ENCODE measurements at places on chromosomes 3 and 15. TPM values are rescaled to one million over a fixed set of nuclear protein-coding genes. Genes with fewer than 3 reads are reported as not detected.

Gene BUB1B
- 126 TPM for total RNA-seq

Gene RARB
- 37.4 TPM for total RNA-seq

Gene AQP9
- total RNA-seq, result not detected

GRCh38 chr15:49164865-49165264 is 5.2 kb upstream of the GALK2 start:
- DNase-seq, result no peak

- DNase-seq, result no peak
Observed at GRCh38 chr3:172286548-172287148, 161.6 kb downstream of the GHSR start.

- DNase-seq, result peak; percentile 54
Observed at GRCh38 chr15:51382787-51383186, 41.3 kb downstream of the GLDN start.

GRCh38 chr15:78397382-78397781 is 40.6 kb upstream of the IREB2 start:
- no peak for DNase-seq

DNA sequence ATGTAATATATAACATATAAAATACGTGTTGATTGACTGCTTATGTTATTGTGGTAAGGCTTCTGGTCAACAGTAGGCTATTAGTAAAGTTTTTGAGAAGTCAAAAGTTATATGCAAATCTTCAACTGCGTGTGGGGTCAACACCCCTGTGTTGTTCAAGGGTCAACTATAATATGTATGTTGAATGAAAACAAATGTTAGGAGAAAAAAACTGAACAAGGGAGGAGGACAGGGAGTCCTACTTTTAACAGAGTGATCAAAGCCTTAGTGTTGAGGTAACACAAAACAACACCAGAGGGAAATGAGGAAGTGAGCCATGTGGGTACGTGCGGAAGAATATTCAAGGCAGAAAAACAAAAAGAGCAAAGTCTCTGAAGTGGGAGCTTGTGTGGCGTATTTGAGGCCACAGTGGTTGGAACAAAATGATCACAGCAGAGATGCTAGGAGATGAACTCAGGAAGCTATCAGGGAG is 62.5 kb downstream of the SFMBT1 start:
- no peak for DNase-seq

DNA sequence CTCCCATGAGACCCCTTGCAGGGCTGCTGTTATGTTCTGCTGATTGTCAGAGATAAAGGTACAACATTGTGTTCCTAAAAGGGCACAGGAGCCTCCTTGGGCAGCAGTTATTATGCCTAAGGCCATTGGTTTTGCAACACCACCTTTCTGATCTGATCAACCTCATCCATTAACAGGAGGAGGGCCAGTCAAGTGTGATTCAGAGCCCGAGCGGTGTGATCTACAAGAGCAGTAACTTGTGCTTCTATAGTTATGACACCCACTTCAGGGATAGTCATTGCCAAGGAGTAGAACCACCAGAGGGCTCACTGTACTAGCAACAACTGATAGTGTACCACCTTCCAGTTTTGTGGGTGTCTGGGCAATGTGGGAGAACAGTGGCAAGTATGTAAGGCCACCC is 1457.9 kb upstream of the CADM2 start:
- no peak for DNase-seq

DNA sequence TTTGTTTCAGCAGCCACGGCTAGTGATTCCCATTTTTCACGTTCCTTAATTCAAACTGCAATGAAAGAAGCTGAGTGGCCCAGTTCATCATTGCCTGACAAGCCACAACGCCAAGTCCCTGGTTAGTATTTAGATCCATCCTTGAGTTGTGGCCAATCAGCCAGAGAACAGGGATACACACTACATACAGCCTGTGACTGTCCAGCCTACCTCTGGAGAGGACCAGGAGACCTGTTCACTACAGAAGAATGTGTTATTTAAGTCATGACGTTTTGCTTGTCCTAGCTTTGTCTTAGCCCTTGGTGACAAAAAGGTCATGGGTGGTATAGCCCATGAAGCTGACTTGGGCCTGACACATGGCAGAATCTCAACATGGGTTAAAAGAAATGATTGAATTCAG is 2.7 kb upstream of the TPM1 start:
- DNase-seq, result no peak

DNA sequence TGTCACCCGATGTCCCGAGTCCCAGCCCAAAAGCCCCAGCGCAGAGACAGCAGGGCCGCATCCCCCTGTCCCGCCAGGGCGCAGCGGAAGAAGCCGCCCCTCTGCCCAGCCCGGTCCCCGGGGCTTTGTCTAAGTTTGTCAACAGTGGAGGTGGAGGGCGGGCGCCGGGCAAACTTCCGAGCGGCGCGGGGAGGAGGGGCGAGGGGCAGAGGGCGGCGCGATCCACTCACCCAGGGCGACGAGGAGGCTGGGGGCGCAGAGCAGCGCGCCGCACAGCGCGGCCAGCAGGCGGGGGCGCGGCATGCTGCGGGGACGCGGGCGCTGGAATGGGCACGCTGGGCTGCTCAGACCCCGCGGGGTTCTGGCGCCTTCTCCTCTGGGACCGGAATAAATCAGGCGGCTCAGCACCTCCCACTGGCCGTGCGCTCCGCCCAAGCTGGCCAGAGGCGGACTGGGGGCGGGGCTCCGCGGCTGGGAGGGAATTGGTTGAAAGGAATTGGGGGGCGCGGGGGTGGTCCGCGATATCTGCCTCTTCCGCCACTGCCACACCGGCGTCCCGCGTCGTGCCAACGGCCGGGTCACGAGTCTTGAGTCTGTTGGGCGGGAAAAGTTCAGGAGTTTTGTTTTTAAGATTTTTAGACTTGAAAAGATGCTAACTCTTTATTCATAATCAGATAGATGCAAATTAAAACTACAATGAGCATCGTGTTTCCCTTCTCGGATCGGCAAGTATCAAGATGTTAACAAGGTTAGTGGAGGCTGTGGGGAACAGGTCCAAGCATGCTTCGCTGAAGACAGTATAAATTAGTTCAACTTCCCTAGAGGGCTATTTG is at the start of gene MFGE8:
TSS of gene MFGE8 (minus strand) at position 363 of the 833 bp plus-strand sequence. CDS start at position 303, 60 bp downstream.
- peak; percentile 70 for DNase-seq

GRCh38 chr3:125006291-125006731 is 49.5 kb downstream of the HEG1 start:
- no peak for DNase-seq

DNA sequence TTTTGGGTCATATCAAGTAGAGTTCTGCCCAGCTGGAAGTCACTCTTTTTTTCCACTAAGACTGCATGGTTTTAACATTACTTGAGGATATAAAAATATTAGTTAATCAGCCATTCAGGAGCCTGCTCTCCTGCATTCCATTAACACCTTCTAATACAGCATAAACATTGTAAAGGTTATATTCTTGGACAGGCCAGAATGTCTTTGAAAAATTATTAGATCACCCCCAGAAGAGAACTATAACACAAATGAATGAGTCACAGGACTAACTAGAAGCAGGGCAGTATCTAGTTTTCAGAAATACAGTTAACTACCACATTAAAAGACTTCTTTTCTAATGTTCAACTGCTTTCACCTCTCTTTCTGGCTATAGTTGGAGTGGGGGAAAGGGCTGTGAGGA is 80.9 kb downstream of the THBS1 start:
- DNase-seq, result no peak

- DNase-seq, result peak; percentile 87
Observed at GRCh38 chr3:184171562-184171961, 3.1 kb upstream of the AP2M1 start.

DNA sequence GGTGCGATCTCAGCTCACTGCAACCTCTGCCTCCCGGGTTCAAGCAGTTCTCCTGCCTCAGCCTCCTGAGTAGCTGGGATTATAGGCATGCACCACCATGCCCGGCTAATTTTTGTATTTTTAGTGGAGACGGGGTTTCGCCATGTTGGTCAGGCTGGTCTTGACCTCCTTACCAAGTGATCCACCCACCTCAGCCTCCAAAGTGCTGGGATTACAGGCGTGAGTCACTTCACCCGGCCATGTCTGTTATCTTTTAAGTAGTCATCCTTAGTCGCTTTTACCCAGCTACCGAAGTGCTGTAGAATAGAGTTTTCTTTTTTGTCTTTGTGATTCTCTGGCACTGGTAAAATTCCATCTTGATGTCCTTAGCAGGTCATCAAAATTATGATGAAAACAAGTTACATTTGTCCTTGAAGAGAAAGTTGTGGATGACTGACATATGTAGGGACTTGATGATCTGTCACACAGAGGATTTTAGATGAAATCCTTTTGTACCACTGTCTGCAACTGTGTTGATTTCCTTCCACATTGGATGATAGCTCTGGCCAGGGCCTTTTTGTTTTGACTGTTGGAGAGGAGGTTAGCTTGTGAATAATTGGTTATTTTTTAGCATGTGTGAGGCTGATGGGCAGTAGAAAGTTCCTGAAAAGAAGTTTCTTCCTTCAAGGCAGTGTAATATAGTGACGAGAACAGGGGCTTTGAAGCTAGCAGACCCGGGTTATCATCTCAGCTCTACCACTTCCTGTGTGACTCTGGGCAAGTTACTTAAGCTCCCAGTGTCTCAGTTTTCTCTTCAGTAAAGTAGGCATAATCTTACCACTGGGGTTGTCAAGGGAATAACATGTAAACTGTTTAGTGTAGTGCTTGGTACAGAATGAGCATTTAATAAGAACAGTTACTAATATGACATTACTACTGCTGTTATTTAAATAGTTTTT is 18.8 kb downstream of the ATG7 start:
- peak; percentile 84 for DNase-seq

DNA sequence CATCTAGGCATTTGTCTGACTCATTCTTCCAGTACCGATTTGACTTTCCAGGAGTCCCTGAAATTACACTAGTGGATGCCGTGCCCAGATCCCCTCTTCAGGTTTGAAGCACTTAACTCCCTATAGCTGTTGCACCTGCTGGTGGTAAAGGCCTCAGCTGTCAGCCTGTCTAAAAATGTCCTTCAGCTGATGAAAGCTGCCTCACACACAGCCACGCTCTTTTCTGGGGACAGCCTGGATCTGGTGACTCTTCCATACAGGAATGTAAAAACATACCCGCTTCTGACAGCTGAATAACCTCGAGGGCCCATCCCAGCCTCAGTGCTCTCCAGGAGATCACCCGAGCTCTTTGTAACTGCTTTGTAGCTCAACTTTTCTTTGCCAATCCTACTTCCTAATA is 534.1 kb upstream of the GRM7 start:
- DNase-seq, result no peak

DNA sequence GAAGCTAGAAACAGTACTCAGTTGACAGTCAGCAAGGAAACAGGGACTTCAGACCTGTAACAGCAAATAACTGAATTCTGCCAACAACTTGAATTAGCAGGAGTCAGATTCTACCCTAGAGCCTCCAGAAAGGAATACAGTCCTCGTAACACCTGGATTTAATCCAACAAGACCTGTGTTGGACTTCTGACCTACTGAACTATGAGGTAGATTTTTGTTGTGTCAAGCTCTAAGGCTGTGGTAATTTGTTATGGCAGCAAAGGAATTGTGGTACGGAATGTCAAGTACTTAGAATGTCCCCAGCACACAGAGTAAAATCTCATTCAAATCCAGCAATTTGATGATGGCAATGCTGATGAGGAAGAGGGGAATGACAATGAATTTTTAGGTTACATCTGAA is 234.1 kb downstream of the LRRN1 start:
- DNase-seq, result no peak

GRCh38 chr3:66989860-66990696 is 8.0 kb upstream of the KBTBD8 start:
- peak; percentile 62 for DNase-seq

DNA sequence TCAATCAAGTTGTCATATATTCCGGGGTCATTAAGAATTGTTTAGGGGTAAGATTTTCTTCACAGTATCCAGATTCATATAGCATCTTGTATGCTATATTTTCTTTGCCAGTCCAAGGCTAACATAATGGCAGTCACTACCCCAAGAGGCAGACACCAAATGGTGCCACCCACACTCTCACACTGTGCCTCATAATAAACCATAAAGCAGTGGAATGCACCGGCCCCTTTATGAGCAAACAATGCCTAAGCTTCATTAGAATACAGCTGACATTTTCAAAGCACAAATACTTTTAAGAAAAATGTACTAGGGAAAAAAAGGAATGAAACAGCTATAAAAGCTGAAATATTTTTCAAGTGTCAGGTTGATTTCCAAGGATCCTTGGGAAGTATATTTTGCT is 121.6 kb downstream of the TFDP2 start:
- DNase-seq, result peak; percentile 56

- no peak for DNase-seq
Observed at GRCh38 chr3:184167786-184168185, 6.9 kb upstream of the AP2M1 start.

GRCh38 chr3:193783166-193783896 is 190.3 kb downstream of the OPA1 start:
- DNase-seq, result peak; percentile 20

DNA sequence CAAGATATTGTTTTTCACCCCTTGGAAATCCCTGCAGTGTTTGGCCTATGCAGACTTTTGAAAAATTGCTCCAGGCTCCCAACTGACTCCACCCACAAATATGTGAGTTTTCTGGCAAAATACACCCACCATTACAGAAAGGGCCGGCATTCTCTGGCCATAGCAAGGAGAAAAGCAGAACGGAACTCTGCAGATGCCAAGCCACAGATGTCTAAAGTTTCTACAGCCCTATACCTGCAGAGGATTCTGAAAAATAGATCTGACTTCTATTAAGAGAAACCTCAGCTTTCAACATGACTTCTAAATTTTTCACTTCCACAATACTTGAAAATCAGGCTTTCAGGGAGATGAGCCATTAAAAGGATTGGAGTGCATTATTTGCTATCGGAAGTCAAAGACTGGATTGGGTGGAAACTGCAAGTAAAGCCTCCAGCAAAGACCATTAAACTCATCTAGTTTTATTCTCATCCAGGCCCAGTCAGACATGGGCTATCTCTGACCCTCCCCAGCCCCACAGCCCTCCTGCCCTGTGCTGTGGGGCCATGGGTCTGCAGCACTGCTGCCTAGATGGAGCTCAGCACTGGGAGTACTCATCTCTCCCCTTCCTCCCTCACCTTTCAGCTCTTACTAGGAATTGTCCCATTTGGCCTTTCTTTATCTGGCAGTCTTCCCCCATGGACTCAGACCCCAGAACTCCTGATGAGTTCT is 243.1 kb upstream of the GOLGA6L4 start:
- no peak for DNase-seq

DNA sequence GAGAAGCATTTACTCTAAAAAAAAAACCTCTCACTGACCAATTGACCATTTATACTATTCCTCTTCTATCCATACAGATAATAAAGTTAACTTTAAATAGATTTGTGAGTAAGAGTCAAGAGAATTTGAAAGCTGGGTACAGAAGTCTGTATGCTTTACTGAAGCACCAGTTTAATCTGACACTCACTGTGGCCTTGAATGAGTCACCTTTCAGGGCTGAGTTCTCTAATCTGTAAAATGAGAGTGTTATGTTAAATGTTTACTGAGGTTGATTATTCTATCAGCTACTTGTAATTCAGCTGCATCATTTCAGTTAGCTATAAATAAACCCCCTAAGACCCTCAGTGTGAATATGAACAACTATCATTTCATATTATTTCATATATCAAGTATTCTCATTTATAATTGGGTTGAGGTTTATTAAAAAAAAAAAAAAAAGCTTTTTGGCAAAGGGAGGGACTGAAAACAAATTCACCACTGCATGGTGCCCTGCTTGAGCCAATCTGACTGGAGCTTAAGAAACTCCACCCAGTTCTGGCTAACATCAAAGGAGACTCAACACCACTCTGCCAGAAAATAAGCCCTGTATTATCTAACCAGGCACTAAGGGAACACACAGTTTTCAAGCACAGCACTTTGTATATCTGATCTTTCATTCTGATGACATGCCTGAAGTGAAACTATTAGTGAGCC is 2.8 kb downstream of the MAP4 start:
- peak; percentile 78 for DNase-seq
